Activated T-helper 1 cell treated with anti-CD3 and anti-CD28 coated beads, Interleukin-12 subunit alpha, Interleukin-12 subunit beta, Interleukin-2, Interleukin-4 antibody, amounts not matched to agents 30 ng/mL and 10 ng/mL and 1 ng/mL, durations not matched to agents 14 hours and 24 hours and 36 hours (primary cell): ENCODE measurements at places on chromosomes 12 and 14.

- DNase-seq = no peak
These were observed 8.5 kb downstream of the ZFP36L1 start for GRCh38 chr14:68784226-68784910.

DNA sequence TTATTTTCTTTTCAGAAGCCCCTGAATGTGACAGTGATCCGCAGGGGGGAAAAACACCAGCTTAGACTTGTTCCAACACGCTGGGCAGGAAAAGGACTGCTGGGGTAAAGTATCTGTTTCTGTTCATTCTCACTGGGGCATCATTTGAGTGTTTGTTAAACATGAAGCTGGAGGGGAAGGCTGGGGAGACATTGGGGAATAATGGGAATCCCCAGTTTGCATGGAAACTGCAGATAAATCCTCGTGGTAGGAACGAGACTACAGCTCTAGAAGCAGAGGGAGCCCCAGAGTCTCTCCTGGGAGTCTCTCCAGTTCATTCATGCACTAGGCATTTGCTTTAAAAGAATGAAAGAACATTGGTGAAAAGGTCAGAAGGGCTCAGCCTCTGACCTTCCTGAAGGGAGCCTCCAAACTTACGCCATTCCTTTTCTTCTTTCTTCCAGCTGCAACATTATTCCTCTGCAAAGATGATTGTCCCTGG is 2.5 kb upstream of the CFAP251 start:
- DNase-seq = no peak

- no peak for DNase-seq
These were observed 30.1 kb downstream of the LRFN5 start for GRCh38 chr14:41636492-41637392.

- DNase-seq = no peak
These were observed 5.7 kb downstream of the OR10A7 start for GRCh38 chr12:55226523-55226922.

DNA sequence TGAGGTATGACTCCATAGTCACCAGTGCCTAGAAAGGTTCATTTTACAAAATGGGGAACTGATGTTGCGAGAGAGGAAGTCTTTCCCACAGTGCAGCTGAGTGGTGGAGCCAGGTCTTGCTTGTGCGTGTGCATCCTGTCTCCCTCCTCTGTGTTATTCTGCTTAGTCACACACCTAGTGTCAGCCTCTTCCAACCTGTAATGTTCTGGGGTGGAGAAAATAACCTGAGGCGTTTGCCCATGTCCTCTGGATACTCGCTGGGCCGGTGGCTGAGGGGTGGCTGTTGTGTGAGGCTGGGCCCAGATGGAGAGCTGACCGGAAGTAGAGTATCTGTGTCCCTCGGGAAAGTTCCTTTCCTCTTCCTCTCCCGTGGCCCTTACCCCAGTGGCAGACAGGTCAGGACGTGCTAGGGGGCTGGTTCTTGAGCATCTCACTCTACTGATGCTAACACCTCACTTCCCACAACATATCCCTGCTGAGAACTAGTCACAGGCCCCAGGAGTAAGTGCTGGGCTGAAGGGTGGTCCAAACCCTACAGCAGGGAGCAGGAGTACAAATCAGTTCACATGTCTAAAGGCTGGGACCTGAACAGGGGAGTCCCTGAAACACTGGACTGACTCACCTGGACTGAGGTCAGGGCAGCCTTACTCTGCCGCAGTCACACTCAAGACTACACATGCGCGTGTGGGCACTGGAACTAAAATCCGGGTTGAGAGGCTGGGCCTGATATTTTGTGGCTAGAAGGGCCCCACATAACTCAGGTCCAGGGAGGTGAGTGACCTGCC is 7.0 kb downstream of the MLF2 start:
- DNase-seq = peak; percentile 29

GRCh38 chr14:61644175-61644574 is 51.1 kb upstream of the HIF1A start:
- no peak for DNase-seq

DNA sequence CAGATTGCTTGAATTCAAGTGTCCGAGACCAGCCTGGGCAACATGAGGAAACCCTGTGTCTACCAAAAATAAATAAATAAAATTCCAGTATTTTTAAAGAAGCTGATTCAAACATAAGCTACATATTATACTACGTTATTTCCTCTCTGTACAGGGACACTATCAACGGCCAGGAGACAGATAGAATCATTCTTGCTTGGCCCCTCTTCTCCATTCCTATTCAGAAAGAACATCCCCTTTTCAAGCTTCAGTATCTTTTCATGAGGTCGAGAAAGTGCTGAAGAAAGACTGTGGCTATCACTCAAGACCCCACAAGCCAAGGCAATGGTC is 314 bp upstream of the DHRS7 start:
- no peak for DNase-seq

- DNase-seq = no peak
These were observed 472.0 kb downstream of the RGS6 start for GRCh38 chr14:72404106-72404774.

DNA sequence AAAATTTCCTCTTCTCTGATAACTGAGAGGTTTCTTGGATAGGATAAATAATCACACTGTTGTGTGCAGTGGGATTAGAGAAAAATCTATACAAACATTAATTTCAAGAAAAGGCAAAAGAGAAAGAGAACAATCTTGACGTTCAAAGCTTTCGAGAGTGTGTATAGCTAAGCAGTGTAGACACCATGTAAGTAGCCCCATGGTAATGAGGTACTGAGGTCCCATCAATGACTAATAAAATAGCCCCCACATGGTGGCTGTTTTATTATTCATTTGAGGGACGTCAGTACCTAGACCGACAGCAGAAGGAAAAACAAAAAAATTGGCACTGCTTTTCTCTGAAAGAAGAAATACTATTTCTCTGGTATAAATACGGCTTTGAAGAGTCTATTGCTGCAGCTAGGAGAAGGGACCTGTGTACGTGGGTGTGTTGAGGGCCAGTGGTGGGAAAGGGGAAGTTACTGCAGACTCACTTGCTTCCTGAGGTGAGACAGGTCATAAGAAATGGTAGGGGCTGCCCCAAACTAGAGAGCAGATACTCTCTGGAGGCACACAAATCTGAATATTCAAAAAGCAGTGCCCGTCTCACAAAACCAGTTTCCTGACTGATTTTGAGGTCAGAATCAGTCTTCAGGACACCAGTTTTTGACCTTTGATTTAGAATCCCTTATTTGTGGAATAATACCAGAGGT is 339.8 kb downstream of the EMP1 start:
- no peak for DNase-seq

DNA sequence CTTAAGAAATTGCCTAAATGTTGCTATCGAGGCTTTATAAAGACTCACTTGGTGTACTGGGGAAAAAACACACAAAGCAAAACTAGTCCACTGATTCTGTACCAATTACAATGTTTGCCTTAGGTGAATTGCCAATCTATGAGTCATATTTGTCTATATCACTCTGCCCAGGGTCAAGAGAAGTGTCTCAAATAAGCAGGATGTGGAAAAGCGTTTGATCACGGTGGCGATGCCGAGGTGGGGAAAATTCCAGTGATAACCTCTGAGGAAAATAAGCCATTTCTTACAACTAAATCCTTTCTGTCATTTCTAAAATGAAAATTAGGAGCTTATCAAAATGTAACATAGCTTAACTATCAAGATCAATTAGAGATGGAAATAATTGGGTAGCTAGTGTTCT is 148.6 kb upstream of the DIO3 start:
- no peak for DNase-seq

DNA sequence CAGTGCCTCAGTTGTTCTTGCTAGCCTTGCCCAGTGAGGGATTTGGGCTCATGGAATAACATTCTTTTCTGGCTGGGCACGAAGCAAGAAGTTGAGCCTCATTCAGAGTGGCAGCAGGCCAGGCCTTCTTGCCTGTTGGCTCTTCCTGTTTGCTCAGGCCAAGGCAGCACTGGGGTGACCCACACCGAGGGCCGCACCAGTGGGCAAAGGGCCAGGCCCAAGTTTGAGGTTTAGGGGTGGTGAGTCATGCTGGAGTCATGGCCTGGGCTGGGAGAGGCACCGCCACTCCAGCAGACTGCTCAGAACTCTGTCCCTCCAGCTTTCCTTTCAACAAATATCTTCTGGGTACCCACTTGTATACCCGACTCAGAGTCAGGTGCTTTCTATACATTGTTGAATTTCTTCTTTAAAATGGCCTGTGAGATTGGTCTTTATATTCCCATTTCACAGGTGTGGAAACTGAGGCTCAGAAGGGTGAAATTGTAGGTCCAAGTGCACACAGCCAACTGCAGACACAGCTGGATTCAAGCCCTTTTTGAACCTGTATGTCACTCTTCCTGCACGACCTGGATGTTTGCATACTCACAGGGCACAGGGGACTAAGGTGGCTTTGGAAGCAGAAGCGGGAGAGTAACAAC is 279.4 kb downstream of the FOXN3 start:
- no peak for DNase-seq

DNA sequence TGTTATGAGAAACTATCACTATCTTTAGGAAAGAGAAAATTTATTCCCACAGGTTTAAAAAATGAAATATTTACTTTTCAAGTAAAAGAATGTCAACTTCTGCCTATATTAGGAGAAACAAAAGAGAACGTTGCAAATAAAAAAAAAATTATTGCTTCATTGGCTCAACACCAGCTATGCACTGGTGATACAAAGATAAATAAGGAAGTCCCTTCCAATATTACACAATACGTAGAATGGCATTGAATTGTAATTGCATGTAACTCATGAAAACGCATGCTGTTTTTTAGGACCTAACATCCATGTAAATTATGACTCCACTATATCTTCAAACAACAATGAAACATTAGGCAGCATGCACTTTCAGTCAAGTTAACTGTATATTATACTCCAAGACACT is 56.4 kb upstream of the RERGL start:
- no peak for DNase-seq

GRCh38 chr12:71208053-71208685 is 50.4 kb upstream of the TSPAN8 start:
- DNase-seq = no peak
